ACHN (cell line): ENCODE measurements at places on chromosomes 12 and 14.

DNA sequence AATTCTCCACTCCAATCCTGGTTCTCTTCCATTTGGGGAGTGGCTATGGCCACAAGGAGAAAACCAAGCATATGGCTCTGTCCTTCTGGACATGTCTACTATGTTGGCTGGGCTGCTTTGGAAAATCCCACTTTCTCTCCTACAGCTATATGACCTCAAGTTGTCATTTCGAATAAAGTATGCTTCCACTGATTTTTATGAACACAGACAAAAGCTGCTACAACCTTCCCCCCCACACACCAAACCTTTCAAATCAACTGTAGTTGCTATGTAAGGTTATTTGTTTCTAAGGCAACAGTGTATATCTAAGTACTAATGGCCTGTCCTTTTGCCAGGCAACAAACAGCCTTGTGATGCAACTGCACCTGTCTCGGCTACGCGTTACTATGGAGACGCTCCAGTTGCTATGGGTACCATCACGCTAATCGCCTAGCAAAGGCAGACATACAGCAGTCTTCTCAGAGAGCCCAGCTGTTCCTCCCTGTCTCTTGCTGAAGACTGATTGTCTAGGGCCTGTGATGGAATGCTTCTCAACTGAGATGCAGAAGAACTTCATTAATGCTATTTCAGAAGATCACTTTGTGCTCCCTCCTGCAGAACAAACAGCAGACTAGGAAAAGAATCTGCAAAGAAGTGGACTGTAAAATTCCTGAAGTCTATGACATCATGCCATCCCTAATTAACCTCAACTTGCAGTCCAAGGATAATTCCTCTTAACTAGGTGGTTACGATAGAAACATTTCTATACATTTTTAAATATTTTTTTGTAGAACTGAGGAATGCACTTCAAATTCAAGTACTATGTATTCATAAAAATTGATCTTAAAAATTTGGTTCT lies 67.6 kb downstream of the FOXN3 start:
- DNase-seq = no peak

DNA sequence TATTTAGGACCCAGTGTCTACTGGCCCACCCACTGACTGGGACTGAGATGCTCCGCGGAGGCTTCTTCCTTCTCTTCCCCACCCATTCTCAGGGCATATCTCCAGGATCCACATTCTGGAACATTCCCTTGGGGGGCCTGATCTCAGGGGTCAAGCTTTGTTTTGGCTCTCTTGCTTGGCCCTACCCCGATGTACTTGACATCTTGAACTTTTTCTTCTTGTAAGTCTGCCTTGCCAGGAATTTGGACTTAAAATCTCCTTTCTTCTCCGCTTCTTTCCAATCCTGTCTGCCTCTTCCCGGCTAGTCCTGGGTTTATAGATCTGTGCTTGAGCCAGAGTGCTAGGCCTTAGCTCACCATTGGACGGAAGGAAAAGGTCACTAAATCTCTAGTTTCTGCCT lies 22.1 kb downstream of the DACT1 start:
- no peak for DNase-seq

DNA sequence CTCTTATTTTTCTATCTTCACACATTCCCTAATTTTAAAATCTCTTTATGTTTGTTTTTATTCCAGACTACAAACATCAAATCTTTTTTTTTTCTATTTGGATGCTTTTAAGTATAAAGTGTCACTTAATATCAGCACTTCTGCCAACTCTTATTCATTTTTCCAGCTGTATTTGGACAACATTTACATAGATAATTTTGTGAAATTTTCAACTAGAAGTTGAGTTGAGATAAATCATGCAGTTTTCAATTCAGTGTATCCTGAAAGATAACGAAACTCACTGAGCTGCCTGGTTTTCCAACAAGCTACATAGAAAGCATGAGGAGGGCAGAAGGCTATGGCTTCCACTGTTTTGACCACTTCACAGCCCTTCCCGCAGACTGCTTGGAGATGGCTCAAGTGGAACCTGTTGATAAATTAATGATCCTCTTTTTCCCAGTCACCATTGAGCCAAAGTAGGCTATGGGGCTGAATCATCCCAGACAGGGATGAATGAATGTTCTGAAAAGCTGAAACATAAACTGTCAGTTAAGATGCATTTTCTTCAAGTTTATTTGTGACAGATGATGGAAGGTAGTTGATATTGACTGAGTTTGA lies 213.9 kb downstream of the RAD51B start:
- no peak for DNase-seq

DNA sequence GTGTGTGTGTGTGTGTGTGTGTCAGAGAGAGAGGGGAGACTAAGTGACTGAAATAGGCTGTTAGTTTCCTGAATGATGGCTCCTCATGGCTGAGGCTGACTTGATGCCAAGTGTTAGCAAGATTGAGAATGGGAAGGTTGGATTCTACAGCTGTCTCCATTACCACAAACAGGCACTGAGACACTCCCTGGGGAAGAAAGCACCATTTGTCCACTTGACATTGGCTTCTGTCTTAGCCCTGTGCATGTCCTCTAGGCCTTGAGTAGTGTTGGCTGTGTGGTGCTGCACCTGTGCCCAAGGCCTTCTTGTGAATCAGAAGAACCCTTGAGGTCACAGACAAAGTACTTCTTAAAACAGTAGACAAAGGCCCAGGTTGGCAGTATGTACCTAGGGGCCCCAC lies 15.6 kb downstream of the ERG28 start:
- no peak for DNase-seq

GRCh38 chr12:118922405-118922804 lies 58.9 kb upstream of the SRRM4 start:
- DNase-seq = peak; percentile 27

- DNase-seq = no peak
Observed at GRCh38 chr14:94158239-94158883, 15.8 kb upstream of the PPP4R4 start.

- no peak for DNase-seq
Observed at GRCh38 chr12:83102499-83102898, 415.8 kb downstream of the TMTC2 start.

DNA sequence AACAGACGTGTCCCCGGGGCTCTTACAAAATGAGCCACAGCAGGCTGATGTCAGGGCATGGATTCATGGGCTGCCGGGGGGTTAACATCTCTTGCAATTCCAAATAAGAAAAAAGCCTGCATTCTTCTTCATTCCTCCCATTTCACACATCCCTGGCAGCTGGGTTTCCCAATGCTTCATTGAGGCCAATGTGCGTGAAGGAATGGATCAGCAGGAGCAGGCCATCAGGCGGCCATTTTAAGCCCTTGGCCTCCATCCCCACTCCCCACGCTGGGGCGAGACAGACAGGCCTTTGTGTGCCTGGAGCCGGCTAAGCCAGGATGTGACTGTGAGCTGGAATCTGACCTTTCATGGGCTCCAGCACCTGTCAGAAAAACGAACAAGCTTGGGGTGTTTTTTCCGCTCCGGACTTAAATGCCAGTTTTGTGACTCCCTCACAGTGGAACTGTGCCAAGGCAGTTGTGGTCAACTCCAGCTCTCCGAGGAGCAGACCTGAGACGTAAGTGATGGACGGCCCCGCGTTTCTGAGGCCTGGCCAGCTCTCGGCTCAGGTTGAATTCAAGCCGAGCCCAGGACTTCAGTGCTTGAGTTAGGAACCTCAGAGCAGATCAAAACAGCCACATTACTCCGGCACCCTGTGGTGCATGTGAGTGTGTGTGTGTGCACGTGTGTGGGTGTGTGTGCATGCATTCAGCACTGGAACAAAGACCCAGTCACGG lies 133.1 kb downstream of the TMEM30B start:
- DNase-seq = peak; percentile 7

DNA sequence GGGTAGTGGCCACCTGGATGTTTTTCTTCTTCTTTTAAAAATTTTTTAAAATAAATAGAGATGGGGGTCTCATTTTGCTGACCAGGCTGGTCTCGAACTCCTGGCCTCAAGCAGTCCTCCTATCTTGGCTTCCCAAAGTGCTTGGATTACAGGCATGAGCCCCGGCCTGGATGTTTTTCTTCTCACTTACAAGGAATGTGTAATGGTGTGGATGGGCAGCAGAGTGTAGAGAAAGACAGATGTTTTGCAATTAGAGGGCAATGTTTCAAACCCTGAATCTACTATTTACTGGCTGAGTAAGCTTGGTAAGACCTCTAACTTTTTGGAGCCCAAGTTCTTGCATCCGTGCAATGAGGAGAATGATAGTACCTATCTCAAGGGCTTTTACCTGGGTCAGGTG lies 48.1 kb downstream of the ADCK1 start:
- DNase-seq = peak; percentile 67

DNA sequence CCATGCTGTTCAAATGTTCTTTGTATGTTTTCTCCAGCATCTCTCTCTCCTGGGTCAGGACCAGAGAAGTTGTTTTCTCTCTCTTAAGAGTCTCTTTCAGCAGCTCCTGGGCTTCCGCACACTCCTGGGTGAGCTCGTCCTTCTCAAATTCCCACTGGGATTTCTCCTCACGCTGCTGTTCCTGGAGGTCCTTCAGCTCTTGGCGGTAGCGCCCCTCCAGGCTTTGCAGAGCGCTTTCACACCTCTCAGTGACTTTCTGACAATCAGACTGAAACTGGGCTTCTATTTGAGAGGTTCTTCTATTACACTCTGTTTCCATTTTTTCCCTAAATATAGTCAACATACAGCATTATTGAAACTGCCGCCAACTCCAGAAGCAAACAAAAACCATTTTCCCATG lies 72.7 kb downstream of the NIN start:
- DNase-seq = no peak

- DNase-seq = no peak
Observed at GRCh38 chr12:32536000-32536345, 136.6 kb downstream of the FGD4 start.

DNA sequence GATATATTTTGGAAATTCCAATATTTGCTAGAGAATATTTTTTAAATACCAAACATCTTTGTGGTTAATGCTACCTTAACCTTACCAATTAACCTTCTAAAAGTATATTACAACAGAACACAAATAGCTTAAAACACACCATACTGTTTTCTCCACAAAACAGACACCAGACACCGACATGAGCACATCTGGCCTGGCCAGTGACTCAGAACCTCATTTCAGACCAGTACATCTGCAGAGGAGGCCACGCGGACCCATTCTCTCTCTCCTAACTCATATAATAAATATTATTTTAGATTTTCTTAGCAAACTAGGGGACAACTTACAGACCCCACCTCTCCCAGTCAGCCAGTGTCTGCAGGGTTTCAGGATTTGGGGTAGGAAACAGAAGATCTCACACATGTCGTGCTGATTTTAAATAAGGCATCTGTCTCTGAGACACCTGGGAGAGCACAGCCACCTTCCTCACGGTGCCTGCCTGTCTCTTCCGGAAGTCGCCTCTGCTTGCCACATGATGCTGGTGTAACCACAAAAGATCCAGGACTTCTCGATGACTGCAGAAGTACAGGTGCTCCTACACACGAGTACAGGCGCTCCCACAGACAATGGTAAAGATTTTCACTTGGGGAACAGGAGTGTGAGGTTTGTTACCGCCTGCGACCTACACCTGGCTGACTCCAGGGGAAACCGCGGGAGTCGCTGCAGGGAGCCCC lies 9.7 kb upstream of the ANKLE2 start:
- no peak for DNase-seq

DNA sequence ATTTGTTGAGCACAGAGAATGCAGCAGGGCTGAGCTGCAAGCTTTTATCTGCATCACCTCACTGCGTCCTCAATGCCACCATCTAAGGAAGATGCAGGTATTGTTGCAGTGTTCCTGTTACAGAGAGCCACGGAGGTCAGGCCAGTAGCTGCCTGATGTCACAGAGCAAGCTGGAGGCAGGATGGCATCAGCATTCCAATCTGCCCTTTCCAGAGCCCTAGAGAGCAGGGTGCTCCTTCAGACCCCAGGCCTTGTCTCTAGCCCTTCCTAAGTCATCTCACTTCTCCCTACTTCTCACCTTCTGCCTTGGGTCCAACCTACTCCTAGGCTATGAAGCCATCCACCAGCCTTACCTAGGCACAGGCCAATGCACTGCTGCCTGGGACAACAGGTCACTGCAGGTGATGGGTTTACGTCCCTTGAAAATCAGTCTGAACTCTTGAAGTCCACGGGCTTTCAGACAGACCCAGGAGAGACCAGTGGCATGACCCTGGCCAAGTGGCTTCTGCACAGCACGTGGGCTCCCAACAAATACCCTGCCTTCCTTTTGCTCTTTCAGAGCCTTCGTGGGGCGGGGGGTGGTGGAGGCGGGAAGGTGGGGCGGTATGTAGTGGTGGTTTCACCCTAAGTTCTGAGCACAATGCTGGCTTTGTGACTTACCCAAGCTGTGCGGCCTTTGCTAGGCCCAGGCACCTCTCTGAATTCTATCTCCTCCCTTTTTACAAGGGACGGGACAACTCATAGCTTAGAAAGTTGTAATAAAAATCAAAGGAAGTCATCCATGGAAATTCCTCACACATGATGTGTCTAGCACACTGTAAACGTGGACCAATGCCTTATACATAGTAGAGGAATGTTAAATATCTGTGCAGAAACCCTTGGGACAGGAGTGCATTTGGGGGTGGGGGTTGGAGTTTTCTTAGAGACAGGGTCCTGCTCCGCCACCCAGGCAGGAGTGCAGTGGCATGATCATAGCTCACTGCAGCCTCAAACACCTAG lies 136.0 kb downstream of the KSR2 start:
- DNase-seq = peak; percentile 98
